Right ventricle myocardium inferior (tissue), 1 donor: ENCODE measurements at places on chromosomes 7 and 10. TPM values are rescaled to one million over a fixed set of nuclear protein-coding genes. Genes with fewer than 3 reads are reported as not detected.

- no peak for DNase-seq
Measured at GRCh38 chr10:112404617-112405016, 30.7 kb downstream of the ACSL5 start.

SEMA4G gene
- 1.5 TPM for total RNA-seq

DNA sequence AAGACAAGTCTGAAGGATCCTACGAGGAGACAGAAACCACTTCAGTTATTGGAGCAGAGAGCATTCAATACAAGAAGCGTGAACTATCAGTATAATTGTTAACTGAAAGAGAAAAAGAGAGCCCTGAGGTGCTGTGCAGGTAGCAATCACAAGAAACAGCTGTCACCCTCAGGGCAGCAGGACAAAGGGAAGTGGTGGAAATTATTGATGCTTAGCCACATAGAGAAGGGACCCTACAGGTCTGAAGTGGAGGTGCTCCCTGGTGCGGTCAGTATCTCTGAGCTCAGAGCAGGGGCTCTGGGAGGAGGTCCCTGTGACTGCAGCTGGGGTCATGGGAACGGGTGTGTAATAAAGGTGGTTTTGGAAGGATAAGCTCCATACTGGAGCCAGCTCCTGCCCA is 97.8 kb upstream of the KLF6 start:
- DNase-seq, result no peak

- no peak for DNase-seq
Measured at GRCh38 chr7:27587429-27587828, 75.3 kb downstream of the HIBADH start.

- no peak for DNase-seq
Measured at GRCh38 chr7:90792301-90792700, 196.2 kb downstream of the CDK14 start.
